GM23338 (cell line): ENCODE measurements at places on chromosomes 4 and X. TPM values are rescaled to one million over a fixed set of nuclear protein-coding genes. Genes with fewer than 3 reads are reported as not detected.

Gene GK
- polyA plus RNA-seq: 10.6 and 10.8 TPM in 2 replicates

Gene L1CAM
- 7.4 and 7.8 TPM in 2 replicates for polyA plus RNA-seq

Gene TCEAL4
- 125 and 148 TPM in 2 replicates for polyA plus RNA-seq

Gene HTRA3
- polyA plus RNA-seq: 1.3 and 1.4 TPM in 2 replicates

Gene RAI2
- 0.99 and 1.5 TPM in 2 replicates for polyA plus RNA-seq

Gene PIGA
- 3.1 and 3.5 TPM in 2 replicates for polyA plus RNA-seq

Gene RPL39
- polyA plus RNA-seq: 2,912 and 3,172 TPM in 2 replicates

Gene MAML3
- 1.3 and 1.7 TPM in 2 replicates for polyA plus RNA-seq

Gene ERCC6L
- polyA plus RNA-seq: 8.3 and 11.3 TPM in 2 replicates

Gene SMIM43
- 0.21 and 0.26 TPM in 2 replicates for polyA plus RNA-seq

Gene EVC2
- 3.4 TPM in 2 replicates for polyA plus RNA-seq
